NCI-H460 (cell line): ENCODE measurements at places on chromosomes 6 and 20.

DNA sequence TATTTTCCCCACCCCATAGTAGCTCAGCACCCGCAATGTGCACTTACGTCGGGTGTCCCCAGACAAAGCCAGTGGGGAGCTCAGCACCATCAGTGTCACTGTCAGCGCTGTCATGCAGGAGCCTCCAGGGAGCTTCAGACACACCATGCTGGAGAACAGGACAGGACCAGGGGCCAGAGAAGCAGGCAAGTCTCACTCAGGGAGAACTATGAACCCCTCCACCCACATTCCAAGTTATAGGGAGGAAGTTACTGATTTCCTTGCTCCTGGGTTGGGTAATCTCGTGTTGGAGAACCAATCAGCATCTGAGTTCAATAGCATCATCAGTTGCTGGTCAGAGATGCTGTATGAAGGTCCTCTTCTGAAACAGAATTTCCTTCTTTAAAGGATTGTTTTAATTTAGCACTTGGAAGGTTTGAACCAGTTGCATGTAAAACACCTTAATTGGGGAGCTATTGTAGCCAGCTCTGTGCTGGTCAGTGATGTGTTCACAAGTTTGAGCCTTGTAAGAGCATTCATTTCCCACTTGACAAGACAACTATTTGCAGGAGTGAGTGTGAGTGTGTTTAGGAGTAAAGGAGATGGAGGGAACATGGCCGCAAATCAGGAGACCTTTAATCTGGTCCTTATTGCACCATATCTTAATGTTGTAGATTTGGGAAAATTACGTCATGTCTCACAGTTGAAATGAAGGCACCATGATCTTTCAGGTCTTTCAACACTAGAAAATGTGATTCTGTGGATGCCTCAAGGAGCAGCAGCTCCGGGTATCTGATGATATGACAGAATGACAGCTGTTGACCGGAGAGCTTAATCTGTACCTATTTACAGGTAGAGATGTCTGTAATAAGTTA, at the start of gene HLA-DRB1:
Gene HLA-DRB1, minus strand, starts transcription at position 253 of the 854 bp plus-strand sequence. Its CDS starts 106 bp downstream, at position 147.
- DNase-seq: no peak

DNA sequence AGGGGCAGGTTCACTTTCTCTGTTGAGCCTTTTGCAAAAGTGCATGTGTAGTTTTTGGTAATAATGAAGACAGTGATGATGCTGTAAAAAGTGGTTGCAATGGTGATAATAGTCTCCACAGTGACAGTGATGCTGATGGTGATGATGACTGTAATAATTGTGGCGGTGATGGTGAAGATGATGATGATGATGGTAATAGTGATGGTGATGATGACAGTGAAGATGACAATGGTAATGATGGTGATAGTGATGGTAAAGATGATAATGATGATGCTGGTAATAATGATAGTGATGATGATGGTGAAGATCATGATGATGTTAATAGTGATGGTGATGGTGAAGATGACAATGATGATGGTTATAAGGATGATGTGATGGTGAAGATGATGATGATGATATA, 67.7 kb upstream of the LRFN2 start:
- no peak for DNase-seq

DNA sequence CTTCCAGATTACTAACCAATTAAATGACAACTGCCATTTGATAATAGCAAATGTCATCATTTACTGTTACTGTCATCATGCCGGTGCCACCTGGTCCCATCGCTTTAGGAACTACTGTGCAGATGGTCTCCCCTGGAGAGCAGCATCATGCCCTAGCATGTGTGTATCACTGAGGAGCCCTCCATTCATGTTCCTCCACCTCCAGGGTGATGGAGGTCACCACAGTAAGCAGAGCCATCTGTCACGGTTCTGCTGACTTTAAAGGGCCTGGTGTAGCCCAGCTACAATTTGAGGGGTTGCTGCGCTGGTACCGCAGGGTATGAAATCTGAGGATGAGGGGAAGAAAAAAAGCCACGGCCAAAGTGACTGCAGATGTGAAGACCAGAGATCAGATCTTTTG, 118.8 kb upstream of the KCNK16 start:
- DNase-seq: no peak

DNA sequence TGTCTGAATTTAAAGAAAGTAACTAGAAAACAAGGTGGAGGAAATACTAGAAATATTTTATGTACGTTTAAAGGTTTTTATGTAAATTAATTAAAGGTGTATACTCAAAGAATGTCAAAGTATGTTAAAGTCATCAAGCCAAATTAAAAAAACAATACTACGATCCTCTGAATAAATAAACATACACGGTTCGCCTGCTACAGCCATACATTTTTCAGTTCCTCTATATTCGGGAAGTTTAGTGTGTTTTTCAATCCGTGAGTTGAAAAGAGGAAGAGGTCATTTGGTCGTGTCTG, 626 bp downstream of the STX7 start:
- DNase-seq: no peak

GRCh38 chr6:86535100-86535499, 402.2 kb upstream of the HTR1E start:
- no peak for DNase-seq

- no peak for DNase-seq
Measured at GRCh38 chr6:52310932-52311331, 26.4 kb upstream of the MCM3 start.

GRCh38 chr20:10171864-10172751, 46.5 kb upstream of the SNAP25 start:
- peak; percentile 15 for DNase-seq

- no peak for DNase-seq
Measured at GRCh38 chr6:134835993-134836392, 113.9 kb downstream of the ALDH8A1 start.
